RPMI7951 (cell line): ENCODE measurements at places on chromosomes 16 and 17. TPM values are rescaled to one million over a fixed set of nuclear protein-coding genes. Genes with fewer than 3 reads are reported as not detected.

DNA sequence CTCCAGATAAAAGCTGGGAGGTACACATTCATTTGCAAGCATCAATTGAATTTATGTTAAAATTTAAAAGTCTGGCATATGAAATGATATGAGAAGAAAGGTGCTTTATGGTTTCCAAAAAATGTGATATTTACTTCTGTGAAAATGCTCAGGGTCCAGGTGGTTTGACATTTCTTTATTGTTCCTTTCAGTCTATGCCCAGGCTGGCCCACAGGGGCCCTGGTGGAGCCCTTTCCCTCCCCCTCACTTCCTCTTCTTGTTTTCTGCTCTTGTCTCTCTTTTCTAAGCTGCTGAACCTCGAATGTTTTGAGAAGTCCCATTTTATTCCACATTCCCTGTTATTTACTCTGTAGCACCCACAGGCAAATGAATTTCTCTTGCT lies 127.8 kb downstream of the HS3ST3B1 start:
- DNase-seq, result no peak

DNA sequence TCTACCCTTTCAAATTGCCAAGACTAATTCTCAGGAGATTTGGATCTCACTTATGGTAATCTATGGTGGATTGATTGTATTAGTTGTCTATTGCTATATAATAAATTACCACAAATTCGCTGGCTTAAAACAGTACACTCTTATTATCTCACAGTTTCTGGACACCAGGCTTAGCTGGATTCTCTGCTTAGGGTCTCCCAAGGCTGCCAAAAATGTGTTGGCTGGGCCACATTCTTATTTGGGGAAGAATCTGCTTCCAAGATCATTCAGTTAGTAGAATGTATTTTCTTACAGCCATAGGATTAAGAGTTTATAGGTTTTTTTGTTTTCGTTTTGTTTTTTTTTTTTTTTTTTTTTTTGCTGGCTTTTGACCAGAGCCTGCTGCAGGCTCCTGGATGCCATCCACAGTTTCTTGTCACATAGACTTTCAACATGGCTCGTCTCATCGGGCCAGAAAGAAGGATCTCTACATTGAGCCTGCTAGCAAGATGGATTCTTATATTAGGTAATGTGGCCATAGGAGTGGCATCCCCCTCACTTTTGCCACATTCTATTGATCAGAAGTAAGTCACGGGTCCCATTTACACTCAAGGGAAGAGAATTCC lies 415.3 kb downstream of the KIF2B start:
- no peak for DNase-seq

DNA sequence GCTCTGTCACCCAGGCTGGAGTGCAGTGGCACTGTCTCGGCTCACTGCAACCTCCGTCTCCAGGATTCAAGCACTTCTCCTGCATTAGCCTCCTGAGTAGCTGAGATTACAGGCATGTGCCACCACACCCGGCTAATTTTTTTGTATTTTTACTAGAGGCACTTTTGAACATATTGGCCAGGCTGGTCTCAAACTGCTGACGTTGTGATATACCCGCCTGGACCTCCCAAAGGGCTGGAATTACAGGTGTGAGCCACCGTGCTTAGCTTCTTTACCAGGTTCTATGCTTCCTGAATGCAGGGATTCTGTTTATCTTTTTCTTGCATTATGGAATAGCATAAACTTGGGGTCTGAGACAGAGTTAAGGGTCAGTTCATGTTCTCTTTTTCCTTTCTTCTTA lies 317.9 kb upstream of the RBFOX1 start:
- DNase-seq, result no peak

The MFAP4 gene
- 4.7 and 5.2 TPM in 2 replicates for total RNA-seq

The TNRC6A gene
- total RNA-seq, result 10.2 and 11.9 TPM in 2 replicates

- no peak for DNase-seq
These were observed 32.6 kb downstream of the TMEM100 start for GRCh38 chr17:55690105-55690508.

DNA sequence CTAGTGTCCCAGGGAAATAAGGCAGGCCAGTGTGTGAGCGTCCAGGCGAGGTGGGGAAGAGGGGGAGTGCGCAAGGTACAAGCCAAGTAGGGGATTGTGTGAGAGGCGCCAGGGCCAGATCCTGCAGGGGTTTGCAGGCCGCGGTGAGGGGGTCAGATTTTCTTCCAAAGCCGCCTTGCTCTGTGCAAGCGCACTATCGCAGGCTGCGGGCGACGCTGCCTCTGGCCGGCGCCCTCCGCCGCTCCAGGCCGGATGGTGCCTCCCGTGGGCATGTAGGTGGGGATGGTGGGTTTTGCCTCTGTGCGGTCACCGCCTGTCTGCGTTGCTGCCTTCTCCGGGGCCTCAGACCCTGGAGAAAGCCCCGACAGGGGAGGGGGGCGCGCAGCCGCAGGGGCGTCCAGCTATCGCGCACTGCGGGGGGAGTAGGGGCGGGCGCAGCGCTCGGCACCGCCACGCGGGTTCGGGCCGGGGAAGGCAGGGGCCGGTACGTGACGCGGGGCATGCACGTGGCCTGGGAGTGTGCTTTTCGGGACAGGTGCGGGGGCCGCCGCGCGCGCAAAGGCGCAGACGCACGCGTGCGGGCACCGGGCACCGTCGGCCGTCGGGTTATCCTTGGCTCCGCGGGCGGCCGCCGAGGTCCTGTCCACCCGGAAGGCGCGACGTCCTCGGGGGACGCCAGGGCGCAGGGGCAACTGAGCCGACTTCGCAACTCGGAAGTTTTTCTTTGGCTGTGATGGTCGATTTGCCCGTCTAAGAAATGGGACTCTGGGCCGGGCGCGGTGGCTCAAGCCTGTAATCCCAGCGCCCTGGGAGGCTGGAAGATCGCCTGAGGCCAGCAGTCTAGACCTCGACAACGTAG lies 1.1 kb upstream of the HAPSTR1 start:
- no peak for DNase-seq

The CFAP119 gene
- total RNA-seq, result 3.4 and 4.6 TPM in 2 replicates

GRCh38 chr17:76784926-76785325 lies 47.0 kb downstream of the MFSD11 start:
- no peak for DNase-seq

DNA sequence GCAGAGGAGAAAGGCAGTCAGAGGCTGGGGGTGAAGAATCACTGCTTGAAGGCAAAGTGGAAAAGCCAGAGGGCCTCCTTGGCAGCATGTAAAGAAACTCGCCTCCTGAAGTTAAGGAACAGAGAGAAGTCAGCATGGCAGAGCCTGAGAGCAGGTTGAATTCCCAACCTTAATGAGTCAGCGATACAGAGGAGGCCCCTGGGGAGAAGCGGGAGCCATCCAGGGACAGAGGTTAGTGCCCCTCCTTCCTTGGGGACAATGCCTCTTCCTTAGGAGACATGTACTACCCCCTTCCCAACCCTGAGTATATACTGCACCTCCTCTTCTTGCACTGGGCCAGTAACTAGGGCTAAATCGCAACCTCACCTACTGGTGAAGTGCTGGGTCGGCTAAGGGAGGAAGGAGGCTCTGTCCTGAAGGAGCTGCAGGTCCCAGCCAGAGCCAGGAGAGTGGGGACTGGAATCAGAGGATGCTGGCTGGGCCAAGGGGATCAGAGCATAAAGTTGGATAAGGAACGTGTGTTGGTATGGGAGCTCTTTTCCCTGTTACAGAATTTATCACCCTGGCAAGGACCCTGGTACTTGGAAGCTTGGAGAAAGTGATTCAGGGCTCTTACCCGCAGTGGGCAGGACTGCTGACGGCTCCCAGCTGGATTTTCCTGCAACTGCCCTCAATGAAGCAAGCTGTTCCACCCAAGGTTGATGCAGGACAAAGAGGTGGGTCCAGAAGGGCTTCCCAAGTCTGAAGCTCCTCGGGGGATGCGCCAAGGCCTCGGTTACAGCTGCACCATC lies 5.4 kb upstream of the AANAT start:
- no peak for DNase-seq

- peak; percentile 32 for DNase-seq
These were observed 80.7 kb downstream of the PLD6 start for GRCh38 chr17:17125136-17126084.

GRCh38 chr17:29179232-29180033 lies 765 bp downstream of the MYO18A start:
- DNase-seq, result no peak

The KCTD19 gene
- total RNA-seq, result not detected in 2 replicates

DNA sequence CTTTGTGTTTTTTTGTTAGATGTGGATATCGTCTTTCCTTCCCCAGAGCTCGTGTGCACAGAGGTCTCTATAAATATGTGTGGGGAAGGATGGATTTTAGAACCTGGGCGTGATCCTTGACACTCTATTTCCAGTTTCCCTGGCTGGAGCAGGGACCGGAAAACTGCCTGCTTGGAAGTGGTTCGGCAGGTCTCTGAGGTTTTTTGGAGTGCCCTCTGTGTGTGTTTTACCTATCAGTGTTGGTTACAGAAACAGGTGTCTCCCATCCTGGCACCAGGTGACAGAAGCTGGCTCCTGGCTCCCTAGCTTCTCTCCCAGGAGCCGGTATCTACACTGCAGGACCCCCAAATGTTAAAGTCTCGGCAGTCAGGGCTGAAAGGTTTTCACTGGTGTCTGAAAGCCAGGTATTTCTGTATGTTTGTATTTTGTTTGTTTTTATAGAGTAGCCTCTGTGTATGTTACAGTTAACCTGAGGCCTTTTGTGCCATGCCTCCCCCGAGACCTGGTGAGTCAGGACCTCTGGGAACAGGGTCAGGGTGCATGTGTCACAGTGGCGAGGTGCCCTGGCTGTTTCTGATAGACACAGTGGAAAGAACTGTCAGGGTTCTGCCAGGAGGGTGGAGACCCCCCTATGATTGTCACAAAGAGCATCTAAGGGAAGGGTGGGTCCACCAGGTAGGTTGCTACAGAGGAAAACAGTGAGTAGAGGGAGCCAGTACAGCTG lies 31.3 kb downstream of the ZC3H18 start:
- DNase-seq, result no peak

DNA sequence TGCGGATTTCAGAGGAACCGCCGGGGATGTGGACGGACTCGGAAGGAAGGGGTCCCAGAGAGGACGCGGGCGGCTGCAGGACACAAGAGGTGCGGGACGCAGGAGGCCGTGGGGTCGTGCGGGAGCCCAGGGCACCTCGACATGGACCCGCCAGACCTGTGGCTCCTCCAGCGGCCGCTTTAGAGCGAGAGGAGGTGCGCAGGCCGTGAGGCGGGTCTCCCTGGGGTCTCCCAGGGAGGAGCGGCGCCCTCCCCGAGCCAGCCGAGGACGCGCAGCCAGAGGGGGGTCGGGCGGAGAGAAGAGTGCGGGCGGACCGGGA lies 6.8 kb upstream of the FLYWCH1 start:
- DNase-seq, result no peak

- DNase-seq, result peak; percentile 64
These were observed 21.5 kb downstream of the MYO18A start for GRCh38 chr17:29158488-29159275.

GRCh38 chr17:65799454-65799853 lies 238.0 kb upstream of the AXIN2 start:
- no peak for DNase-seq

The GGNBP2 gene
- 29.0 and 38.9 TPM in 2 replicates for total RNA-seq

- peak; percentile 85 for DNase-seq
These were observed 85.4 kb upstream of the CLEC18A start for GRCh38 chr16:69865701-69866100.

GRCh38 chr17:42845918-42846593 lies 1.7 kb downstream of the AOC2 start:
- DNase-seq, result peak; percentile 44

DNA sequence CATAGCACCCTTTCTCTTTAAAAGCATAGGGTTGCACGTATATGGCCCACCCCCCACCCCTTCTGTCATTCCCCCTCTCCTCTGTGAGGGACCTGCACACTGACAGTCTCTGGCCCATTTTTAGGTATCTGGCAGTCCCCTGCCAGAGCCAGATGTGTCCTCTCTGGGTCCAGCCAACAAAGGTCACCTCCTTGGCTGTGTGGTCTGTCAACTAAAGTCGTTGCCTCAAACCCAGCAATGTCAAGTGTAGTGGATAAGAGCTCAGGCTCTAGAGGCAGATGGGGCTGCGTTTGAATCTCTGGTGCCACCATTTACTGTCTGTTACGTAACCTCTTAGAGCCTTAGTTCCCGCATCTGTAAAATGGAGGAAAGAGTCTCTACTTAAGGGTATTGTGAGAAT lies 211.5 kb downstream of the MSI2 start:
- DNase-seq, result no peak

The PITPNM3 gene
- 0.10 and 0.12 TPM in 2 replicates for total RNA-seq

DNA sequence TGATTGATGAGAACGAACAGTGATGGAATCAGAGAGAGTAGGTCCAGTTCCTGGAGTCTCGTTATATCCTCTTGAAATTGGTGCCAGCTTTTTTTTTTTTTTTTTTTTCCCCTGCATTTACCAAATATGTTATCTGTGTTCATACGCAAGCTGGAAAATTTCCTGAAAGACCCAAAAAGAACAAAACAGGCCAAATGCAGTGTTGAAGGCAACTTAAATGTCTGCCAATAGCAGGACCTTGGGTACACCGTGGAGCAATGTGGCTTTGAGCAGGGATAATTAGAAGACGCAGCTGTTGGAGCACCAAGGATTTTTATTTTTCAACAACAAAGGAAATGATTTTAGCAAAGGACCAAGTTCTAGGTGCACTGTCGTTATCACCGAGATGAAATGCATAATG lies 105.0 kb downstream of the ABCC6 start:
- DNase-seq, result peak; percentile 4

The LGALS9B gene
- not detected in 2 replicates for total RNA-seq

The RRAD gene
- total RNA-seq, result 3.4 and 5.1 TPM in 2 replicates

DNA sequence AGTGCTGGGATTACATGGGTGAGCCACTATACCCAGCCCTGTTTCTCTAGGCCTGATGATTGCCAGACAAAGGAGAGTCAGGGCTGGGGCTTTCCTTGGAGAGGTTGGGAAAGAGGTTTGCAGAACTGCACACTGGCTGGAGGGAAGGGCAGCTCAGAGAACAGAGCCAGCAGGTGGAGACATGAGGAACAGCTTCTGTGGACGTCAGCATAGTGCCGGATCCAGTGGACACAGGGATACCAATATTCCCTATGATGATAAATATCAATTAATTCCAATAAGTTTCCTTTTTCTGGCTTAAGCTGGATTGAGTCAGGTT lies 43.2 kb upstream of the SCNN1B start:
- DNase-seq, result no peak

- DNase-seq, result no peak
These were observed 2.8 kb downstream of the IRX3 start for GRCh38 chr16:54283725-54284318.

The OTOA gene
- not detected in 2 replicates for total RNA-seq

- no peak for DNase-seq
These were observed 34.4 kb upstream of the CDRT4 start for GRCh38 chr17:15501793-15502192.

DNA sequence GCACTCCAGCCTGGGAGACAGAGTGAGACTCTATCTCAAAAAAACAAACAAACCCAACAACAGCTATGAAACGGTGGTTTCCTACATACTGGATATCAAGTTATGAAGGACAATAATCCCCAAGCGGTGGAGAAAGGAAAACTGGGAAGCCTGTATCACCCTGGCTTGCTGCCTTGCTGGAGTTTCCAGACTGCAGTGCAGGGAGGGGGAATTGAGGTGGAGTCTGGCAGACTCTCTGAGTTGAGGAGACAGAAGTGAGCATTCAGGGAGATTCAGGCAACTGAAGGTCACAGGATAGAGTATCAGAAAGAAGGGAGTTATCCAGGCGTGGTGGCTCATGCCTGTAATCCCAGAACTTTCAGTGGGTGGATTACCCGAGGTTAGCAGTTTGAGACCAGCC lies 11.9 kb downstream of the QRICH2 start:
- no peak for DNase-seq

- no peak for DNase-seq
These were observed 1.6 kb upstream of the SEBOX start for GRCh38 chr17:28366605-28367004.

The CYBA gene
- 30.9 and 40.5 TPM in 2 replicates for total RNA-seq
